ENCODE measurements at places on chromosomes 2 and 18.

DNA sequence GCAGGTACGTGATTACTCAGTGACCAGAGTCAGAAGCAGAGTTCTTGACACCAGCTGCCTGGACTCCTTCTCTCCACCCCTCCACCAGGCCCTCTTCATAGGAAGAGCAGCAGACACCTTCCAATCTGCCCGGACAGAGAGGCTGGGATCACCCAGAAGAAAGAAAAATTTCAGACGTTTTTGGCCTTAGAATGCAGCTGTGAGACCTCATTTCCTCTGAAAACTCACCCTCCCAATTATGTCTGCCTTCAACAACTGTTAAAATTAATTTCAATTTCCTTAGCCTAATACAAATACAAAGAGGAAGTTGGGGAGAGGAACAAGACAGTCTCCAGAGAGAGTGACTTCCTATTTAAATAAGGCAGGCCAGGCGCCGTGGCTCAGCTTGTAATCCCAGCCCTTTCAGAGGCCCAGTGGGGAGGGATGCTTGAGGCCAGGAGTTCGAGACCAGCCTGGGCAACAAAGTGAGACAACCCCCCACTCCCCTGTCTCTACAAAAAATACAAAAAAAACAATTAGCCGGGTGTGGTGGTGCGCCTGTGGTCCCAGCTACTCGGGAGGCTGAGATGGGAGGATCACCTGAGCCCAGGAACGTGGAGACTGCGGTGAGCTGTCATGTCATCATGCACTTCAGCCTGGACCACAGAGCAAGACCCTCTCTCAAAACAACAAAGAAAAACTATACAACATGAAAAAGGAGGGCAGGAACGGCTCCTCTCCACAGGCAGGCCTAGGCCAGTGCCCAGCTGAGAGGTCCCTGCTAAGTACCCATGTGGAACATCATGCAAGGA, 1.6 kb downstream of the SLC66A2 start:
- no peak for DNase-seq

DNA sequence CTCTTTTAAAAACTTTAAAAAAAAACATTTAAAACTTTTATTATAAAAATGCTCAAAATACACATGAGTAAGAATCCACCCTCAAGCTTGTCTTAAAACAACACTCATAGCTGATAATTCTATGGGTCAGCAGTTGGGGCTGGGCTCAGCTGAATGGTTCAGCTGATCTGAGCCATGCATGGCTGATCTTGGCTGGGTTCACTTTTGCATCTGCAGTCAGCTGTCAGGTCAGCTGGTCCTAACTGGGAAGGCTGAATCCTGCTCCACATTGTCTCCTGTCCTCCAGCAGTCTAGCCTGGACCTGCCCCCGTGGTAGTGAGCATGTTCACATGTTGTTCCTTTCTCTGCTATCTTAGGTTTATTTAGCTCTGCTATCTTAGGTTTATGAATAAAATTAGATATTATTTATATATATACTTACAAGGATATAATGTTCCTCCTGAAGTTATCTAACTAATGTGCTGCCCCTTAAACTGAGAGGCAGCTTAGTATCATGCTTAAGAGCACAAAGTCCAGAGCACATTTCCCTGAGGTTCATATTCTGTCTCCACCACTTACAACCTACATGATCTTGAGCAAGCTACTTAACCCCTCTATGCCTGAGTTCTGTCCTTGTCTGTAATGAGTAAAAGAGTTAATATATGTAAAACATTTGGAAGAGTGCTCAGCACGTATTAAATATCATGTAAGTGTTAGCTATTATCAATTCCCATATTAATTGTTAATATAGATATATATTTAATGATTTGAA, 309.4 kb downstream of the PTPRM start:
- DNase-seq = peak; percentile 9

GRCh38 chr2:96188821-96189526, 19.7 kb downstream of the STARD7 start:
- no peak for DNase-seq

GRCh38 chr18:44437603-44438002, 243.1 kb upstream of the SETBP1 start:
- DNase-seq = no peak

DNA sequence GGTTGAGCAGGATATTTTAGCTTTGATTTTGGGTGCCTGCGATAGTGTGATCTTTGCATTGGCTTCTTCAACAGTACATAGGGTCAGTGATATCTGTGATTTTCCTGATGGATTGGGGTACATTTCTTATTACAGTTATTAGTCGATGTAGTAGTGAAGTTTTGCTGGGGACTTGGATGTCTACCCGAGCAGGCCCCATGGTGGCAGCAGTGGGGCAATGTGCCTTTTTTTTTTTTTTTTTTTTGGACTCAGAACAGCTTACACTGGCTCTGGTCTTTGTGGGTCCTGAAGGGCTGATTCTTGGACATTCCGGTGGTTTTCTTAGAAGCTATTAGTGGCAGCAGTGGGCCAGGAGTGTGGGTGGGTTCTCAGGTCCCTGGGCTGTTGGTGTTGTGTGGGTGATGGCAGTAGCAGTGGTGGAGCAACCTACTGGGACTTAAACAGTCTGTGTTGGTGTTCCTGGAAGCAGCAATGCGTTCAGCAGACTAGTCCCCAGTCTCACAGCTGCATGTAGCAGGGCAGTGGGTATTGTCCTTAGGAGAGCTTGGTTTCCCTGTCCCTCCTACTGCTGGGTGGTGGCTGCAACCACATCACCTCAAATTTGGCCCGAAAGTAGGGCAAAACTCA, 53.7 kb upstream of the SLC4A10 start:
- DNase-seq = no peak

DNA sequence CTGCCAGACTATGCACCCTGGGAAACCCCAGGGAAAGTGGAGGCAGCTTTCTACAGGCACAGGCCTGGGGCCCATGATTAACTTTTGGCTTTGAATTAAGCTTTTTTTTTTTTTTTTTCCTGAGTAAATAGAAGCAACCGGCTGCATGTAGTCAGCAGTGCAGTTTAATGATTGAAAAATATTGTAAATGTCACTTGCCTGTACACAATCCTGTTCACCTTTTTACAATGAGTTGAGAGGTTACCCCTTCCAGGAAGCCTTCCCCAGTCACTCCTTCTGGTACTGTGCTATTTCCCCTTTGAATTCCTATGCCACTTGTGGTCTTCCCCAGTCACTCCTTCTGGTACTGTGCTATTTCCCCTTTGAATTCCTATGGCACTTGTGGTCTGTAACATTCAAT, 475.6 kb downstream of the TDRD15 start:
- DNase-seq = no peak

DNA sequence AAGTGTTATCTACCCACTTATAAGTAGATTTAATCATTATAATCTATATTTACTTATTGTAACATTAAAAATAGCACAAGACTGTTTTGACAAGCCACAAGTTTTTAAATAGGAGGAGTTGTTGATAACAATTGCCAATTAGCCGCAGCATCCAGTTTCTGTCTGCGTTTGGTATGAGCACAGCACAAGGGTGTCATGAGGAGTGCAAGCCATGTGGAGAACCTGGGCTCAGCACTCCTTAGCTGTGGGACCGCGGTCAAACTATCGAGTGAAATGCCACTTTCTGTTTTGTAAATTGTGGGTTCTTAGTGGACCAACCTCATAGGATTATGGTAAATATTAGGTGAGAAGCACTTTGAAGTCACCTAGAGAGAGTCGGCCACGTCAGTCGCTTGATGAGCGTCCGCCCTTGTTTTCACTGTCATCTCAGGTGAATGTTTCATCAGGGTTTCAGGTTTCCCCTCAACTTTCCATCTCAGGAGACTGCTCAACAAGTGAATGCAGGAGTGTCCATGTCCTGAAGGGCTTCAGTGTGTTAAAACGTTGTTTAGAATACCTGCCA, 294.5 kb downstream of the ZNF407 start:
- DNase-seq = peak; percentile 26

DNA sequence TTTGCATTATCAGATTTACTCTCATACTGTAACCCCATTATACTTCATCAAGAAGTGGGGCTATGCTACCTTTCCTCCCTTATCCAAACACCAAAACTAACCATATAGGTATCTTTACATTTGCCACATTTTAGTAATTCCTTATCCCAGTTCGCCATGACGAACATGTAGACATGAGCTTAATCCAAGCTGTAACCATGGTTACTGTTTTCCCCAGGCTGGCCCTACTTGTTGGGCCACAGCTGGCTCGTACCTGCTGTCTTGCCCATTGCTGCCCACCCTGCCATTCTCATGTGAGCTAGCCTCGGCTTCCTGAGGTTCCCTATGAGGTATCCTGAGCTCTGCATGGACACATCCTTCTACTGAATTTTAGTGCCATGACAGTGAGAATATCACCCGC, 117.7 kb downstream of the PARD3B start:
- no peak for DNase-seq

DNA sequence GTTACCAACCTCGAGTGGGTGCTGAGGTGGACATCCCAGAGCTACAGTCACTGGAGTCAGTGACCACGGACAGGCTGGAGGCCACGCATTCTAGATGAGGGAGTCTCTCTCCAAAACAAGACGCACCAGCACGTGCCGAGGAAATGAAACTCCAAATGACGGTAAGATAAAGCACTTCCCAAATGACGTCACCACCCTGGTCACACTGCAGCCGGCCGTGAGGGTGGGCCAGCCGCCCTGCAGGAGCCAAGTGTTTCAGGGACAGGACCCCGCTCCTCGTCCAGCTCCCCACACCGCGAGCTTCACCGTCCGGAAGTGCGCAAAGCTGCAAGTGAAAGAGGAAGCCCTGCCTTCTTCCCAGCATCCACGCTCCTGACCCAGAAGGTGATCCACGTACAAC, 99.4 kb downstream of the ZNF516 start:
- no peak for DNase-seq

GRCh38 chr2:56474412-56475158, 290.8 kb downstream of the CCDC85A start:
- DNase-seq = peak; percentile 98

DNA sequence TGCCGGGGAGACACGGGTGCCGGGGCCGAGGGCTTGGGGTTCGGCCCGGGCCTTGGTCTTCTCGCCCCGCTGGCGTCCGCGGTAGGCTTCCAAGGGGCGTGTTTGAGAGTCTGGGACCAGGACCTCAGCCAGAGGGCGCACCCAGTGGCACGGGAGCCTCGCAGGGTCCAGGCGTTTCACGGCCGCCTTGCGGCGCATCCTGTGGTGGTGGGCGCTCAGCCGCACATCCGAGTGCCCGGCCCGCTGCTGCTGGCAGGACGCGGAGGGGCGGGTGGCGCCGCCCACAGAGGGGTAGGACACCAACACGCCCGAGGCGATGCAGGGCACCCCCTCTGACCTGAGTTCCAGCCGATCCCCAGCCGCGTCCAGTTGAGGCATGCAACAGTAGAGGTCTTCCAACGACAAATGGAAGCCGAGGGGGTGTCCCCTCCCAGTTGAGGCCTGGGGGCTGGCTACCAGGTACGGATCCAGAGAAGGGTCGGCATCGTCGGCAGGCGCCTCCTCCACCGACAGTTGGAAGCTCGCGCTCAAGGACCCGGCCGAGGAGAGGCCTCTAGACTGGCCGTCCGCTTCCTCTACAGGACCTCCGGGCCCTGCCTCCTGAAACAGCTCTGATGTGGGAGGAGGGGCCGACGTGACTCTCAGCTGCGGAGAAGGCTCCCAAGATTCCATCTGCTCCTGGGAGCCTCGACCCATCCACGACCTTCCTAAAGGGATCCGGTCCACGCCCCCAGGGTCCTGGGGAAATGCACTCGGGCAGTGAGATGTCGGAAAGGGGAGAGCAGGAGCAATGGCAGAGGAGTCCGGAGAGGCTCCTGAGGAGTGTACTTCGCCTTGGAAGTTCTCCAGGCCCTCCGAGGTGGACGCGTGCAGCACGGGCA, 6.3 kb downstream of the C2orf81 start:
- DNase-seq = no peak

- DNase-seq = no peak
Measured at GRCh38 chr2:193141998-193142397, 947.3 kb upstream of the TMEFF2 start.

- DNase-seq = no peak
Measured at GRCh38 chr2:200668478-200668877, 82.7 kb downstream of the AOX1 start.

- peak; percentile 96 for DNase-seq
Measured at GRCh38 chr2:176473177-176473576, 203.9 kb downstream of the MTX2 start.

DNA sequence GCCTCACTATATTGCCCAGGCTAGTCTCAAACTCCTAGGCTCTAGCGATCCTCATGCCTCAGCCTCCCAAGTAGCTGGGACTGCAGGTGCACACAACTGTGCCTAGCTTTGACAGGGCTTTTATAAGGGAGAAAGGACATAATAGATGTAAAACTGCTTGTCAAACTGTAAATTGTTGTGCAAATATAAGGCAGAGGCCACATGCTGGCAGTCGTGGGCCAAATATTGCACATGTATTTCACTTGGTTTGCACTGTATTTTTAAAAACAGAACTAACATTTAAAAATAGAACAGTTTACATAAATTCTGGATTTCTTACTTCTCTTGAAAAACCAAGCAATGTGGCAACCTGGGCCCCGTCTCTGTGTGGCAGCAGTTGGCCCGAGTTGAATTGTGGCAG, 31.2 kb upstream of the MYO3B start:
- no peak for DNase-seq

GRCh38 chr2:214987261-214987660, 151.2 kb downstream of the ABCA12 start:
- DNase-seq = peak; percentile 68

DNA sequence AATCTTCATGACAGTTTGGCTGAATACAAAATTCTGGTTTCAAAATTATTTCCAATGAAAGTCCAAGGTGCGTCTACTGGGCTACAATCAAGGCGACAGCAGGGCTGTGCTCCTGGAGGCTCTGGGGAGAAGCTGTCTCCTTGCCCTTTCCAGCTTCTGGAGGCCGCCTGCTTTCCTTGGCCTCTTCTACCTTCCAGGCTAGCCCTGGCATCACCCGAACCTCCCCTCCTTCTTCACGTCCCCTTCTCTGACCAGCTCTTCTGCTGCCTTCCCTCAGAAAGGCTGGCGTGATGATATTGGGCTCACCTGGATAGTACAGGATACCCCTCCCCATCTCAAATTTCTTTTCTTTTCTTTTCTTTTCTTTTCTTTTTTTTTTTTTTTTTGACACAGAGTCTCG, 115.5 kb downstream of the KCNF1 start:
- no peak for DNase-seq

GRCh38 chr2:2254206-2254605, 76.9 kb downstream of the MYT1L start:
- no peak for DNase-seq

GRCh38 chr18:8870528-8870927, 165.2 kb downstream of the MTCL1 start:
- peak; percentile 62 for DNase-seq

DNA sequence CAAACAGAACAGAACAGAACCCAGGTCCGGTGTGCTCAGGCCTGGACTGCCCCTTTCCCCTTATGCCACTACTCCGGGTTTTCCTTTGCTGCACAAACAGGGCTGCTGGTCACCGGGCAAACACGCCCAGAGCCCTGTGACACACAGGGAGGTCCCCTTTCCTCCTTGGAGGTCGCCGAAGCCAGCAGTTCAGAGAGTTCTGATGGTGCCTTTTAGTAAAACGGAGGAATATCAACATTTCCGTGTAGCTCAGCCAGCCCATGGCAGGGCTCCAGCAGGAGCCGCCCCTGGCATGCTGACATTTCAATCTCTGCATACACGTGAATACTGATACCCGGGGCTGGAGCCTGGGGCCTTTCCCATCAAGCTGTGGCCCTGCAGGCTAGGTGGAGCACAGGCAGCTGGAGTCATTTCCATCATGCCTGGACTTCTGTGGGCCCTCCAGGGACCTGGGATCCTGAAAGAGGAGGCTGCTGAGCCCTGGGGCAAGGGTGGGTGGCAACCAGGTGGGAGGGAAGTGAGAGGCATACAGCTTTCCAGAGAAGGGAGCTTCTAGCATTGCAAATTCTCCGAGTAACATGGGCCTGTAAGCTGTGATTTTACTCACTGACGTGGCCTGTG, 91.4 kb upstream of the PXDN start:
- no peak for DNase-seq

Measured in NCI-H2171 treated with DMSO at 0.1 percent for 48 hours (cell line).